ENCODE measurements at places on chromosomes 1 and 21. TPM values are rescaled to one million over a fixed set of nuclear protein-coding genes. Genes with fewer than 3 reads are reported as not detected.

SLC45A1 gene
- 2.9 TPM for total RNA-seq

NMNAT2 gene
- 0.60 TPM for total RNA-seq

CHI3L2 gene
- total RNA-seq, result 0.40 TPM

RIMKLA gene
- 0.97 TPM for total RNA-seq

OR2L3 gene
- total RNA-seq, result not detected

GJA9 gene
- 0.08 TPM for total RNA-seq

LCE3E gene
- not detected for total RNA-seq

TRAF3IP3 gene
- total RNA-seq, result not detected

PROK1 gene
- not detected for total RNA-seq

All from A549 treated with DMSO at 1 μM for 4 hours (cell line).